ENCODE measurements at places on chromosomes 13 and 19. TPM values are rescaled to one million over a fixed set of nuclear protein-coding genes. Genes with fewer than 3 reads are reported as not detected.

The ABCA7 gene
- 31.8 TPM for total RNA-seq

The KIR3DL2 gene
- total RNA-seq = not detected

The SIGLEC5 gene
- total RNA-seq = 1.8 TPM

The MYBPC2 gene
- total RNA-seq = not detected

The LHB gene
- total RNA-seq = not detected

The FLT3LG gene
- total RNA-seq = 4.3 TPM

The ZNF430 gene
- total RNA-seq = 8.3 TPM

The GPR180 gene
- total RNA-seq = 6.2 TPM

The SLITRK1 gene
- total RNA-seq = not detected

The GTF2F1 gene
- 46.7 TPM for total RNA-seq

The CERS1 gene
- total RNA-seq = 0.29 TPM

The AKAP8L gene
- 77.6 TPM for total RNA-seq

The C19orf67 gene
- total RNA-seq = not detected

The IL17D gene
- total RNA-seq = 2.0 TPM

The NECTIN2 gene
- 86.6 TPM for total RNA-seq

The TNFSF9 gene
- 1.6 TPM for total RNA-seq

The ZNF177 gene
- total RNA-seq = 3.6 TPM

Measured in breast epithelium (tissue), 4 donors.